GM12878 (cell line): ENCODE measurements at places on chromosomes 2 and 18.
A peak's percentile ranks its signal among the peaks of the same experiment; 100 is the strongest.

DNA sequence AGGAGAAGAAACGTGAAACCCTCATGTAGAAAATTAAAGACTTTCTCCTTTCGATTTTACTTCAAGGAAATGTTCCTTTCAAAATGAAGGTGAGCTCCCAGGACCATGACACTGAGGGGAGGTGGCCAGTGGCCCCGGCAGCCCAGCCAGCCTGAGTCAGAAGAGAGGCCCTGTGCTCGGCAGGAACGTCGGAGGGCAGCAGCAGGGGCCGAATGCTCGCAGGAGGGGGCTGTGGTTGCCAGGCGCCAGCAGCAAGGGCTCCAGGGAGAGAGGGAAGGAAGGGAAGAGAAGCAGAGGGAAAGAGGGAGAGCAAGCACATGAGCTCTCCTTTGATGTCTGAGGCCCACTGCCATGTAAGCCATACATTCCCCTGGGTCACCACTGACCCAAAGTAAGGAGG lies 73.3 kb upstream of the ACKR3 start:
- DNase-seq = no peak

GRCh38 chr2:84194181-84194580 lies 264.9 kb downstream of the SUCLG1 start:
- DNase-seq = no peak

GRCh38 chr2:53381271-53381670 lies 386.3 kb upstream of the CHAC2 start:
- no peak for DNase-seq

DNA sequence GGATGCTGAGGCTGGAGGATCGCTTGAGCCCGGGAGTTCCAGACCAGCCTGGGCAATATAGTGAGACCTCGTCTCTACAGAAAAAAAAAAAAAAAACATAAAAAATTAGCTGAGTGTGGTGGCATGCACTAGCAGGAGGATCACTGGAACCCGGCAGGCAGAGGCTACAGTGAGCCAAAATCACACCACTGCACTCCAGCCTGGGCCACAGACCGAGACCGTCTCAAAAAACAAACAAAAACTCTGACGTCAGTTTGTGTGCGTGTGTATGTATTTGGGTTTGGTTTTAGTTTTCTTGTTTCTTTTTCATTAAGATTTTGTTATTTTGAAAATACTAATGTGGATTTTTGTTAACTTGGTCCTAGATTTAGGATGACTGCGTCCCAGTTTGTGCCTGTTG lies 19.0 kb downstream of the CEP68 start:
- DNase-seq = no peak

GRCh38 chr2:33511141-33511540 lies 34.7 kb downstream of the RASGRP3 start:
- no peak for DNase-seq

GRCh38 chr2:40225670-40226210 lies 226.2 kb downstream of the SLC8A1 start:
- DNase-seq = no peak

- no peak for DNase-seq
Observed at GRCh38 chr2:142716463-142717242, 160.8 kb upstream of the KYNU start.

GRCh38 chr2:15038366-15039364 lies 406.1 kb downstream of the LRATD1 start:
- DNase-seq = no peak

GRCh38 chr18:40120356-40120755 lies 1834.7 kb upstream of the PIK3C3 start:
- no peak for DNase-seq

- no peak for DNase-seq
Observed at GRCh38 chr2:943821-944220, 6.8 kb upstream of the SNTG2 start.

DNA sequence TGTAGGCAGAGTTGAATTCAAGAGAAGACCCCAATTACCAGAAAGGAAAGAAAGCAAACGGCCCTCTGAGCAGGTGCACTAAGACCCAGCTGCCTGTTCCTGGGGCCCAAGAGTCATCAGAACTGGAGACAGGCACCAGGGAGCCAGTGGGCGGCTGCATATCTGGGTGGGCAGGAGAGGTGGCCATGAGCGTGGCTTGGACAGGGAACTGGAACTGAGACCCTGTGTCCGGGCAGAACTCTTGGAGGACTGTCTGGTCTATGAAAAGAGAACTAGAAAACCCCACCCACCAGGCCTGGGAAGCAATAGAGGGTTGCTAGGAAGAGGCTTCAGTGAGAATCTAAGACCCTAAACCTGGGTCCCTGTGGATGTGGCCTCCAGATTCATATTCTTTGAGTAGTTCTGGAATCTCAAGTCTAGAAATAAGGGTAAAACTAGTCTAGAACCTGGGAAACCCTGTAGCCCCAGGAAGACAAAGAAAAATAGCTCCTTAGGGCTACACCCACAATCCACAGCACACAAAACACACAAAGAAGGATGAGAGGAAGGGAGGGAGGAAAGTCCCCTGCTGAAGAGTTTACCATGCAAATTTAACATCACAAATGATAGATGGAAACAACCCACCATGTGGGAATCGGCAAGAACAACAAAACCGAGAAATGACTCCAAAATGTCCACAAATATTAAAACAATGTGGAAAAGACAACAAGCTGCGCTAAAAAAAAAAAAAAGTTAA lies 147.0 kb downstream of the HDAC4 start:
- DNase-seq = no peak

GRCh38 chr2:37914340-37914739 lies 10.7 kb upstream of the RMDN2 start:
- no peak for DNase-seq

DNA sequence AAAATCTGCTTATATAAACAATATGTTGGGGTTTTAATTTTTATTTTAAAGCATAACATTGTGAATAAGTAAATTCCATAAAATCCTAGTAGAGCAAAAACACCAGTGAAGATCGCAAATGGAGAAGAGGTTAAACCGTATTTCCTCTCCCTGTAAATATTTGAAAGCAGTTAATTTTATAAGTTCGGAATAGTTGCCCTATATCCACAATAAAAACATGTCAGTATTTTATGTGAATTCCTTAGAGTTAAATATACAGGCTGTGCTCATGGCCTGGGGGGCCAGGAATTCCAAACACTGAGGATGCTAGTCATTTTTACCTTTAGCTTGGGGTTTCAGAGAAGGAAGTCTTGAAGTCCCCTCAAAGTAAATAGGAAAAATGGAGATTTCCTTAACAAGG lies 135.0 kb downstream of the FIGN start:
- DNase-seq = no peak

DNA sequence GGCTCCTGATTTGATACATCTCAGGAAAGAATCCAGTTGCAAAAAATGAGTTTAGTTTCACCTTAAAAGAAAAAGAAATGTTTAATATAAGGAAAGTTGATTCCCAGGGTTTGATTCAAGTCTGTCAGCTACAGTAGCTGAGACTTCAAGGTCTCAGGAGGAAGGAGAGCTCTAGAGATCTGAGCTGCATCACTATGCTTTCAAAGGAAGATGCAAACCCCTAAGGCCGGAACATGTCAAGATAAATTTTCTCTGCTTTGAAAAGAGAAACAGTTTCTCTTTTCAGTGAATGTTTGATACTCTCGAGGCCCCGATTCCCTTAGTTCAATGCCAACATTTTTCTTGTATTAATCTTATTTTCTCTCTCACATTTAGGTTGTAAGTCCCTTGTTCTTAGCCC lies 128.6 kb downstream of the RGPD3 start:
- DNase-seq = no peak

DNA sequence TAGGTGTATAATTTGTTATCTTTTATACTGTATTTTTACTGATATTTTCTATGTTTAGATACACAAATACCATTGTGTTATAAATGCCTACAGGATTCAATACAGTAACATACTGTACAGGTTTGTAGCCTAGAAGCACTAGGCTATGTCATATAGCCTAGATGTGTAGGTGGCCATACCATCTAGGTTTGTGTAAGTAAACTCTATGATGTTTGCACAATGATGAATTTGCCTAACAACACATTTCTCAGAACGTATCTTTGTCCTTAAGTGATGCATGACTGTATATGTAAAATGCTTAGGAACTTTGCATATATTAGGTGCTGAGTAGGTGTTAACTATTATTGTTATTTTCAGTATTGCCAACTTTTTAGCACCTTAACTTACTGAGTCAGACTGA lies 17.3 kb downstream of the UNC80 start:
- DNase-seq = no peak

GRCh38 chr2:200966770-200967169 lies 3.3 kb upstream of the ORC2 start:
- DNase-seq = peak; percentile 31

- no peak for DNase-seq
Observed at GRCh38 chr2:60433018-60433596, 120.3 kb downstream of the BCL11A start.

DNA sequence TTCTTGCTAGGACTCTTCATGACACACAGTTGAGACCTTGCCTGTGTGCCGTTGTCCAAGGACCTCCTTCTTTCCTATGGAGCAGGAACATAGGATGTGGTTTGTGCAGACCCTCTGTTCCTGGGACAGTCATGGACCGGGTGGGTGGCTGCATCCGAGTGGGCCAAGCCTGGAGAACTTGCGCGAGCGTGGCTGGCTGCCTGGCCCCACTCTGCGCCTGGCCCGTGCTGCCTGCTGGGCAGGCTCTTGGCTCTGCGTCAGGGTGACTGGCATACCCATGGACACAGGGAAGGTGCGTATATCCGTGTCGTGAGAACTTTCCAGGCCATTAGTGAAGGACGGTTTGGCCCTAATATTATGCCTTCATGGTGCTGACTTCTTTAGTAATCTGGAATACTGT lies 68.2 kb downstream of the DCDC2C start:
- DNase-seq = no peak

GRCh38 chr2:236631856-236632291 lies 62.2 kb downstream of the ACKR3 start:
- no peak for DNase-seq

DNA sequence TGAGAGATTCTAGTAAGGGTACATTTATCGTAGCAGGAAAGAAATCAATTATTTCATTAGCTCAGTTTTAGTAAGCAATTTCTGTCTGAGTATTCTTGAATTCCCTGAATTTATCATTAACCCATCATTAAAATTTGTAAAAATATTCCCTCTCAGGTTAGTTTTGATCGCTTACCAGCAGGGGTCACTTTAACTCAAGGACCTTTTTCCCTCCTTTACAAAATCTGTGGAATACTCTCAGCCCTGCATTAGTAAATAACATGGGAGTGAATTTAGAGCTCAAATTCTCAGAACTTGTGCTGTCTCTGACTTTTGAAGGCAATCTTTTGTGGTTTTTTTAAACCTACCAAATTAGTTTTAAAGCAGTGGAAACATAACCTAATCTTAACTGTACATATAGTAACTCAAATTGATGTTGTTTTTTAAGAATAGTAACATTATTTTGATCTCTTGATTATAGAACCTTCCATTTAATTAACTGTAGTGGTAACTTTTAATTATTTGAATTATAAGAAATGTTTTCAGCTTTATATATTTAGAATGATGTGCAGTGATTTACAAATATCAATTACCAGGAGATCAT lies 97.2 kb downstream of the AGPS start:
- DNase-seq = no peak

DNA sequence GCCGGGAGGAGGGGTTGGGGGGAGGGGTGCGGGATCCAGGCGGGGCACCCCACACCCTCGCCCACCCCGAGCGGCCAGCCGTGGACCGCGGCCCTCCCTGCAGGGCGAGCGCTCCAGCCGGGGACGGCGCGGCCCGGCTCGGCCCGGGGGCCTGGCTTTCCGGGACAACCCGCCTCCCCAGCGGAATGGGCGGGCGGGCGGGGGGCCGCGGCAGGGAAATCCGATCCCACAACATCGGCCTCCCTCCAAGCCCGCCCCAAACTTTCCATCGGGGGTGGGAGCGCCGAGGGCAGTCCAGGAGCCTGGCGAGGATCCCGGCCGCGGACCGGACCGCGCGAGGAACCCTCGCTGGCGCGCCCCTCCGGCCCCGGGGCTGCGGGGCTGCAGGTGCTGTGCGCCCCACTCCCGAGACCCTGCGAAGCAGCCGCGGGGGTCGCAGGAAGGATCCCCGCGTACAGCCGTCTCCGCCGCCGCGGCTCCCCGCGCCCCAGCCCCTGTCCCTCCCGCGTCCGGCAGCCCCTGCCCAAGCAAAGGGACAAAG lies 529 bp downstream of the SEMA4C start:
- DNase-seq = no peak

GRCh38 chr18:57668021-57668420 lies 46.4 kb upstream of the NARS1 start:
- no peak for DNase-seq

DNA sequence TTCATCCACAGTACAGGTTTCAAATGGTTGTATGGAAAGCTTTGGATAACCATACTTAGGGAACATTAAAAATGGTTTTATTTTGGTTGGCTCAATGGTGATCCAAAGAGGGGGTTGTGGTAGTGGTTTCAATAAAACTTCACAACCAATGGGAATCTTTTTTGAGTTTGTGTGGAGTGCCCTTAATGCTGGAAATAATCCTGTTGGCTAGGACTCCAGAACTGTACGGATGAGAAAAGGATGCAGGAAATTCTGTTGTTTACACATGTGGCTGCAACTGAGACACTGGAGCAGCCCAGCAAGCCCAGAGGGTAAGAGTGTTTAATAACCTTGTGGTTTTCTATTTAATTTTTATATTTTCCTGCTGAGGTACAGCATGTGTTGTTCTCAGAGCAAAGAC lies at the start of gene CCDC102B:
Gene CCDC102B (plus strand): TSS at position 210 of the 400 bp plus-strand sequence. CDS start 38,684 bp downstream, outside the sequence.
- no peak for DNase-seq

- DNase-seq = no peak
Observed at GRCh38 chr2:188519136-188519535, 227.5 kb downstream of the GULP1 start.

DNA sequence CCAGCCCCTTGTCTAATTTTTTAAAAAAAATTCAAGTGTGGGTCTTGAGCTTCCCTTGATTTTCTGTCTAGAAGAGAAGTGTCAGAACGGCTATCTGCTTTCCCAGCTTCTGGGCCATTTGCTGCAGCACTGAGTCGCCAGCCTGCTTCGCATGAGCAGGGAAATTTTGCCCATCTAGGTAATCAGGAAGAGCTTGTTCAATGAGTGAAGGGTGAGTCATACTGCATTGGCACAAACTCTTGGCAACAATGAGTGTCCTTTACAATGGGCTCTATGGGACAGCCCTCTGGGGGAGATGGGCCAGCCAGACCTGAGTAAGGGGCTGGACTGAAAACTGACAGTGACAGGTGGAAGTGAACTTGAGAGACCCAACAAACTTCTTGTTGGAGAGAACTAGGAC lies 2.4 kb upstream of the RNF144A start:
- no peak for DNase-seq

GRCh38 chr2:202025816-202026215 lies 7.8 kb upstream of the FZD7 start:
- no peak for DNase-seq

- no peak for DNase-seq
Observed at GRCh38 chr2:55231546-55232083, 478 bp downstream of the CLHC1 start.

DNA sequence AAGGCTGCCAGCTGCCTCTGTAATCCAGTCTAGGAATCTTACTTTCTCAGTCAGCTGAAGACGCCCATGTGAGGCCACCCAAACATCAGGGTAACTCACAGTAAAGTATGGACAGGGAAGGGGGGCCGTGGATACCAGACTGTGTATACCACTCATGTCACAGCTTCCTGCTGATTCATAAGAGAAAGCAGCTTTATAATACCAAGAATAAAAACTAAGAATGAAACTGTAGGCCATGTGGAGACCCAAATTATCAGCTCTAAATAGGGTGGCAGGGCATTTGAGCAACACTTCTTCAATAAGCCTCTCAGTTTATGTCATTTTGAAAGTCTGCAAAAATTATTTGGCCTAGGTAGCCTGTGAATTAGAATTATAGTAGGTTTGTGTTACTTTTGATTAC lies 115.0 kb upstream of the CDCA7 start:
- DNase-seq = peak; percentile 68

GRCh38 chr2:98487101-98487805 lies 42.6 kb downstream of the INPP4A start:
- no peak for DNase-seq
